Stimulated activated CD8-positive, alpha-beta memory T cell treated with anti-CD3 and anti-CD28 coated beads, Interleukin-2, amount 100 ng/mL, for 48 hours (primary cell): ENCODE measurements at places on chromosomes 1 and 21.

GRCh38 chr1:110465814-110466380 is 14.9 kb downstream of the PROK1 start:
- DNase-seq: no peak

- no peak for DNase-seq
These were observed 4.9 kb downstream of the CROCC start for GRCh38 chr1:16926491-16927073.

DNA sequence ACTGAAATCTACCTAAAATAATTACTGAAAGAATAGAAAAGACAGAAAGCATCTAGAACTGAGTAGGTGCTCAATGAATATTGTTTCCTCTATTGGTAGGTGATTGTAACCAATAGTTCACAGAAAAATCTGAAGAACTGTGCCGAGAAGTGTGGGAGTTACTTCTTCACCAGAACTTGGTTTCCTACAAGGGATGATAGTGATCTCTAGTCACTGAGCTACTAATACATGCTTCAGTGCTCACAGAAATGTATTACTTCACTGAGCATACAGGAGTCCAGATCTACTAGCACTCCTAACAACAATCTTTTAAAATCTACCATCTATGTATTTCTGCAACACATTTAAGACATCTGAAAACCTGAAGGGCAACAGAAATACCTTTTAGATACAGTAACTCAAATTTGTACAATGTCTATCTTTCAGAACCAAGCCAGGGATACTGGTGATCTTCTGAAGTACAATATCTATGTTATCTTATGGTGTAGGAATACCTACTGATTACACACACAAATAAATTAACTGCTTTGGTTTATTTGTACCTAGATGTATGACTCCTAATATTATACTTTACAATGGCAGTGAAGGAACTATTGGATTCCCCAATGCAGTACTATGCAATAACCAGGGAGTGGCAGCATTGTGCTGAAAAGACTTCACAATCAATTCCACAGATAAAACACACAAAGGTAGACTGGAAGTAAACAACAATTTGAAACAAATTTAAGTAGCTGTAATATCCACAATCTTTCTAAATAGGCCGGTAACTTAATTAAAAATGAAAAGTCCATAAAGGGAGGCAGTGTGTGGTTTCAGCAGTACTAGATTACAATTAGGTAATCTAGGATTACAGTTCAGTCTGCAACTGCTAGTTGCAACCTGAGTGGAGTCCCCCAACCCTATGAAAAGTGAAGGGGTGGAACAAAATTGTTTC is 243.0 kb downstream of the SLC45A1 start:
- no peak for DNase-seq

GRCh38 chr1:84117868-84118267 is 26.2 kb upstream of the PRKACB start:
- DNase-seq: no peak

DNA sequence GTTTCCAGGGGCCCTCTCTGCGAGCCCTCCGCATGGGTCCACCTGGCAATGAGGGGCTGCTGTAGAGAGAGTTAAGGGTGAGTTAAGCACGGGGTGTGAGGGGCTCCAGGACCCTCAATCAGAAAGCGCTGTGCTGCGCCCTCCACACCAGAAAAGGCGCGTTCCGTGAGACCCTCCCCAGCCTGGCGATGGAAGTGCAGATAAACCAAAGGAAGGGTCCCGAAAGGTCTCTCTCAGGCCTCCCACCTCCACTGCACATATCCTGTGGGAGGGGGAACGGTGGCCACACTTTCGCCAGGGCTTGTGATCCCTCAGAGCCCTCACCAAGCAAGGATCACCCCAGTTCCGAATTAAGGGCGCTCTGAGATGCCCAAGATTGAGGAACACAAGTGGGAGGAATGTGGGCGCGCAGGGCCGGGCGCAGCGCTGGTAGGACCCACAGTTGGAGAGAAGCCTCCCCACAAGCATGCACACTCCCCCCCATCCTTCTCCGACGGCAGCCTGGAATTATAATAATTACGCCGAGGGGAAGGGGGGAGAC is 1.1 kb downstream of the WNT3A start:
- no peak for DNase-seq
